CD4-positive, CD25-positive, alpha-beta regulatory T cell (primary cell): ENCODE measurements at places on chromosomes 5 and 9. TPM values are rescaled to one million over a fixed set of nuclear protein-coding genes. Genes with fewer than 3 reads are reported as not detected.

DNA sequence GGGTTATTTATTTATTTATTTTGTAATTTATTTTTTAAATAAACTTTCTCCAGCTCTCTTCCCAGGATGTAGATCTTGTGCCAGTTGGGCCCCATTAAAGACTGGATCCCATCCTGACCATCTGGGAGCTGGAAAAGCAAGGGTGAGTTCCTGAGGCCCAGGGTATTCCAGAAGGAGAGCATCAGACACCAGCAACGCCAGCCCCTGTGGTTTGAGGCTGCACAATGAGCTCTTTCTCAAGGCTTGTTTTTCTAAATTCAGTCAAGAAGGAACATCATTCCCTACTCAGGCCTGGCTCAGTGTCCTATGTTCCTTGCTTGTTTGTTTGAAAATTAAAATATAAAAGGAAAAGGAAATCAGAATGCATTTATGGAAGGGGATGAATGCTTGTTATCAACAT lies 313.3 kb downstream of the EBF1 start:
- no peak for DNase-seq

Gene ADGRD2
- polyA plus RNA-seq: not detected

DNA sequence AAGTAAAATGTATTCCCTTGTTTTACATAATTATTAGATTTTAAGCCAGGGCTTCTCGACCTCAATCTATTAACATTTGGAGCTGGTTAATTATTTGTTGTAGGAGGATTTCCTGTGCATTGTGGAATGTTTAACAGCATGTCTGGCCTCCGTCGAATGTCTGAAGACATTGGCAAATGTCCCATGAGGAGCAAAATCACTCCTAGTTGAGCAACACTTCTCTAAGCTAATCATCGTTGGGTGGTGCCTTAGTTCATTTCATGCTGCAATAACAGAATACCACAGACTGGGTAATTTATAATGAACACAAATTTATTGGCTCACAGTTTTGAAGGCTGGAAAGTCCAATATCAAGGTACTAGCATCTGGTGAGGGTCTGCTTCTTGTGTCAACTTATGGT lies 13.4 kb upstream of the VPS13A start:
- DNase-seq: no peak

- no peak for DNase-seq
Observed at GRCh38 chr5:171660434-171660833, 125.2 kb upstream of the SMIM23 start.

- DNase-seq: no peak
Observed at GRCh38 chr5:143145243-143146160, 258.0 kb downstream of the NR3C1 start.

DNA sequence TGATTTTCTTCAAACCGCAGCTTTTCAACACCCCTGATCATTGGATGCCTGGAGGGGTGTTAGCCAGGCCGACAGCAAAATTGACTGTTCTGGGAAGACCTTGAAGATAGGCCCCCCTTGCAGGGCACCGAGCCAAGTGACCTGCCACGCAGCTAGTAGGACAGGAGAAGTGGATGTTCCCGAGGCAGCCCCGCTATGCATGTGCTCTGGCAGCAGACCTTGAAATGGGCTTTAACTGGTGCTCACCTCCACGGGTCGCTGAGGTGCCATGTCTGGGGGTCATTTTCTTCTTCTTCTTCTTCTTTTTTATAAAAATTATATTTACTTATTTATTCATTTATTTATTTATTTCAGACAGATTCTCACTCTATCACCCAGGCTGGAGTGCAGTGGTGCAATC lies 12.6 kb downstream of the FGF18 start:
- DNase-seq: no peak

- no peak for DNase-seq
Observed at GRCh38 chr5:157029457-157029856, 29.5 kb downstream of the HAVCR1 start.

DNA sequence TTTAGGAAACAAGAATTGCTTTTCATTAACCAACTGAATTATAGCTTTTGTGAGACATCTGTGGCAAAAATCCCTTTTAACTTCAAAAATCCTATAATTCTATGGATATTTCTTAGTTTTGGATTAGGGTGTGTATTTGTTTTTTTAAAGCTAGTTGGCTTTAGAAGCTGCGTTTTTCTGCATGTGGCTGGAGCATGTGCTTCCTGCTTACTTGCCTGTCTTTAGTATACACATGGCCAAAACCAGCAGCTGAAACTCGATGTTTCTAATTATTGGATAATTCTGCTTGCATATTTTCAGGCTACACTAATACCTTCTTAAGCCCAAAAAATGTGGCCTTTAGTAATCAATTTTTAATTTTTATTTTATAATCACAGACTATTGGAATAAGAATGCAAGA lies 8.9 kb downstream of the RECK start:
- DNase-seq: no peak

DNA sequence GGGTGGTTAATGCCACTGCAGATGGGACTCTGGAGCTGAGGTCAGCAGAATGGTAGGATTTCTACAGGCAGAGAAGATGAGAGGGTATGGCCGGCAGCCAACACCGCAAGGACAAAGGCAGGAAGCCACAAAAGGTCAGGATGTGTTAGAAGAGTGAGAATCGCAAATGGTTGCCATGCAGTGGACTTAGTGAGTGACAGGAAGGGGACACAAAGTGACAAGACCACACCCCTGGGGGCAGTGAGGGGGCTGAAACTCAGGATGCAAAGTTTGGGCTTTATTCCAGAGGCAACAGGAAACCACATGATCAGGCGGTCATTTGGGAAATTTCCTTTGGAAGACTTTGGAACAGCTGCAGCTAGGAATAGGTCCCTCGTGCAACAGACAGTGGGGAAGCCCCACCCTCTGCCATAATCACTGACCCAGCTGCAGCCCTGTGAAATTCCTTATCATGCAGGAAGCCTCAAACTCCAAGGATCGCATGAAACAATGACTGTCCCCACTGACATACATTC lies 14.2 kb upstream of the CCDC180 start:
- DNase-seq: no peak

Gene PPIC
- polyA plus RNA-seq: not detected

Gene CTSV
- polyA plus RNA-seq: not detected

DNA sequence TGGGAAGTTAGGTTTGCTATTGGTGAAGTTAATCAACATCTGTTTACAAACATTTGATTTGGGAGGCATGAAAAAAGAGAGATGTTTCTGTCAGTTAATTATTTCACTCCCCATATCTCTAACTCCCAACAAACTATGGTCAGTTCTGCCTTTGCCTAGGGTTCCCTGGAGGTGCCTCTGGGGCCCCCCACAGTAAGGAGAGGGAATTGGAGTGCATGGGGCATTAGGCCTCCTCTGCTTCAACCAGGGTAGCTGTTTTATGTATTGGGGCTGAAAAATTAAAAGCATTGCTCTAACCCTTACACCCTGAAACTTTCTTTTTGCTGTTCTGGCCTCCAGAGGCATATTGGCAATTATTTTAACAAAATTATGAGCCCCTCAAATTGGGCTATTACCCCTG lies 32.3 kb downstream of the RUSC2 start:
- no peak for DNase-seq

DNA sequence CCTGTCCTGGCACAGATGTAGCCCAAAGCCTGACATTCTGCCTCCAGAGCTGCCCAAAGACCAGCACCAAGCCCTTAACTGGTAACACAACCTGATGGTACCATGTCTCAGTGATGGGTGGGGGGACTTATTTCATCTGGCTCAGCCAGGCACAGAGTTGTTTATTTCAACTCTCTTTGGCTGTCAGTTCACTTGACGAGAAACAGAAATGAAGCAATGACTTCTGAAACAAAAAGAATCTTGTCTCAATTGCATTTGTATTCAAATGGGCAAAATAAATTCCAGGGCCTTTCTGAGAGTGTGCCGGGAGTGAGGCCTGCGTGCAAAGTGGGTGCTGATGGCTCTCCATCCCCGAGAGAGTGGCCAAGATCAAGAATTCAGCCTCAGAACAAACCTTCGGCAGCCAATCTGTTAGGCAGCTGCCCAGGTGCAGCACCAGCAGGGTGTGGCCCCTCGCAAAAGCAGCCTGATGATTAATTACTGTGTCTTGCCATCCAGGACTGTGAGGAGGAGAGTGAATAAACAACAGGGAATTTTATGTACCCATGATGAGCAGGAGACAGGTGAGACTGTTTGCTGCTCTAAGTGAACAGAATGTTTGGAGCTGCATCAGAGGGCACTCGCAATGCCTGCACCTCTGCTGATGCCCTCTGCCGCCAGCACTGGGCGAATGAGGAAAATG lies 238.0 kb downstream of the HSPA4 start:
- no peak for DNase-seq

GRCh38 chr9:107540164-107540561 lies 50.6 kb upstream of the KLF4 start:
- DNase-seq: no peak
